Kidney (tissue), 22 donors: ENCODE measurements at places on chromosomes 4 and X. TPM values are rescaled to one million over a fixed set of nuclear protein-coding genes. Genes with fewer than 3 reads are reported as not detected.

Gene PABPC1L2A
- not detected for total RNA-seq

Gene MAGEA9B
- total RNA-seq: not detected

DNA sequence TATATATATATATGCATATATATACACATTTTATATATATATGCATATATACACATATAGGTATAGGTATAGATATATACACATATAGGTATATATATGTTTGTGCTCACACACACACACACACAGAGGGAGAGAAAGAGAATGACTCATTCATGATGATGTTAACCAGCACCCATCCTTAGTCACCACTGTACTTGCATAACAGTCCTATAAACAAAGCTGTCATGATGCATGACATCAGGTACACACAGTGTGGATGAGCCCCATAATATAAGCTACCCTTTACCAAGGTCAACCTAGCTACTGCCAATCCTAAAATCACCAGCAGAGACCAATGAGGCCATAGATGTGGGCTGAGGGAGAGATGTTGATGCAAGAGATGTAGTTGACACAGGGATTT is 1408.0 kb downstream of the RAPGEF2 start:
- no peaks in the 10 kb centered on the region for H3K36me3 ChIP-seq
- no peak overlapping the region for H3K27ac ChIP-seq
- H3K4me3 ChIP-seq: no peak overlapping the region
- no peak for DNase-seq
- no peaks in the 10 kb centered on the region for H3K4me1 ChIP-seq

DNA sequence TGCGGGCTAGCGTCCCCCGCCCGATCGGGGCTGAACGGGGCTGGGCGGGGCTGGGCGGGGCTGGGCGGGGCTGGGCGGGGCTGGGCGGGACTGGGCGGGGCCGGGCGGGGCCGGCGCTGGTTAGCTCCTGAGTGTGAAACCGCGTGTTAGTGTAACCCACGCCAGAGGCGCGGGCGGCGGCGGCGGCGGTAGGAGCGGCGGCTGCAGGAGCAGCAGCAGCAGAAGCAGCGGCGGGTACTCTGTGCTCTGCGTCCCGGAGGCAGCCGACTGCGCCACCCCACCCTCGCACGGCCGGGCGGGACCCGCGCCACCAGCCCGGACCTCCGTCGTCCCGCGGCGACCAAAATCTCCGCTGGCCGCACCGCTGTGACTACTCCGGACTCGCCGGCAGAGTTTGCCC is 128.1 kb downstream of the LAS1L start:
- no peaks in the 10 kb centered on the region for H3K4me1 ChIP-seq
- peak; percentile 5 for DNase-seq
- no peak overlapping the region for H3K27ac ChIP-seq
- H3K4me3 ChIP-seq: no peak overlapping the region

DNA sequence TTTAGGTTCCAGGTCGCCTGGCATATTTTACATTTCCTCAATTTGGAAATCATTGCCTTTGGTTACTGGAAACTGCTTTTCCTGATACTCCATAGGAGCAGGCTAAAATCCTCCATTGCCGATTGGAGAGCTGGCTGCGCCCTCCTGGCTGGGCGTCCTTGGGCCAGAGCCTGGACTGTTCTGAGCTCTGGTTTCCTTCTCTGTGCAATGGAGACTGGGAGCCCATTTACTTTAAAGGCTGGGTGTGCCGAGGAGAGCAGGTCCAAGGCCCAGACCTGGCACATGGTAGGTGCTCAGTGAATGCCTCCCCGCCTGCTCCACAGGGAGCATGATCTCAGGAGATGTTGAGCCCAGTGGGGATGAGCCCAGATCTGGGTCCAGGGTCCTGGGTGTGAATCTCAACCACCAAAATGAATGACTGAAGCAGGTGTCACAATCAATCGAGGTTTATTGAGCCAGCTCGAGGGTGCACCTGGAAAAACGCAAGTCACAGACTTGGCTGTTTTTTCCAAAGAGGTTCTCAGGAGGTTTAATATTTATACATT is 50.0 kb downstream of the EVC start:
- H3K4me1 ChIP-seq: no peaks in the 10 kb centered on the region
- DNase-seq: no peak
- no peaks in the 10 kb centered on the region for H3K27me3 ChIP-seq
- H3K27ac ChIP-seq: no peak overlapping the region
- peaks cover 26% of the 10 kb centered on the region for H3K36me3 ChIP-seq

Gene XAGE1A
- total RNA-seq: not detected

Gene MAB21L2
- 0.09 TPM for total RNA-seq

- no peak for DNase-seq
- no peaks in the 10 kb centered on the region for H3K36me3 ChIP-seq
- no peaks in the 10 kb centered on the region for H3K4me1 ChIP-seq
- no peak overlapping the region for H3K4me3 ChIP-seq
- H3K27ac ChIP-seq: no peak overlapping the region
These were observed 62.8 kb downstream of the SNX25 start for GRCh38 chr4:185272245-185272644.

DNA sequence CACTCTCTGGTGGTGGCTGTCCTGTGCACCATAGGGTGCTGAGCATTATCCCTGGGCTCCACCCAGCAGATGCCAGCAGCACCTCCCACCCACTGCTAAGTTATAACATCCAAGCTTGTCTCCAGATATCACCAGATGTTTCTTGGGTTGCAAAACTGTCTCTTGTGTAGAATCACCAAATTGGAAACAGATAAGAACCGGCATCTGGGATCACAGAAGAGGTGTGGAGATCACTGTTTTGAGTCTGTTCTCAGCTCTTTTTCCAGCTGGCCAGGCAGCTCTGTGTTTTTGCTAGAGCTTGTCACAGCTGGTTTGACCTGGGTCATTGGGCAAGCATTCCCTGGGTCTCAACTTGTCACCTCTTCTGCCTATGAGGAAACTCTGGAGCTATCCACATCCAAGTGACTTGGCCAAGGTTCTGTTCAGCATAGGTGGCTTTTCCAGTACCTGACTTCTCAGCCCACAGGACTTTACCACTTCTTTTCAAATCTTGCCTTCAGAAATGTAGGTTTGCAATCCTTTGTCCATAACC is 15.3 kb upstream of the PUDP start:
- H3K27me3 ChIP-seq: peaks cover 2% of the 10 kb centered on the region
- H3K36me3 ChIP-seq: no peaks in the 10 kb centered on the region
- no peak overlapping the region for H3K27ac ChIP-seq
- H3K4me1 ChIP-seq: no peaks in the 10 kb centered on the region
- DNase-seq: no peak

Gene SRP72
- total RNA-seq: 90.8 TPM

DNA sequence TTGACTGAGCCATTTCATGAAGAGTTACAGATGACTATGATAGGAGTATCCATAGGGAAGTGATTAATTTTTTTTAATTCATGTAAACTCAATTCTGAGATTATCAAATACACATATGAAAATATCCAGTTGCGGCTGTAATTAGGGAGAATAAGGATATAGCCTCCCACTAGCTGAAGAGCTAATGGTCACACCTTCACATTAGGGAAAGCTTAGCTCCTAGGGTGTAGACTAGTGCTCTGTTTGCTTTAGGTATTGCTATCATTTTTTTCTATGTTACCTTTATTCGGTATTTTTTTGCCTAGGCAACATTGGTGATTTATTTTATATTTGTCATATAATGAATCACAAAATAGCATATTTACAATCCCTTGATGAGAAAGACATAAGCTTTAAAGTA is 39.6 kb upstream of the EPGN start:
- H3K27me3 ChIP-seq: no peaks in the 10 kb centered on the region

- no peaks in the 10 kb centered on the region for H3K36me3 ChIP-seq
- no peak for DNase-seq
- no peak overlapping the region for H3K4me3 ChIP-seq
These were observed 6.7 kb upstream of the SH3BP2 start for GRCh38 chr4:2786152-2786671.

- DNase-seq: no peak
- H3K27me3 ChIP-seq: no peaks in the 10 kb centered on the region
- no peaks in the 10 kb centered on the region for H3K36me3 ChIP-seq
- no peaks in the 10 kb centered on the region for H3K4me1 ChIP-seq
These were observed 70.5 kb upstream of the IRF2 start for GRCh38 chr4:184544788-184545409.
